D721Med (cell line): ENCODE measurements at places on chromosomes 1 and 21.

DNA sequence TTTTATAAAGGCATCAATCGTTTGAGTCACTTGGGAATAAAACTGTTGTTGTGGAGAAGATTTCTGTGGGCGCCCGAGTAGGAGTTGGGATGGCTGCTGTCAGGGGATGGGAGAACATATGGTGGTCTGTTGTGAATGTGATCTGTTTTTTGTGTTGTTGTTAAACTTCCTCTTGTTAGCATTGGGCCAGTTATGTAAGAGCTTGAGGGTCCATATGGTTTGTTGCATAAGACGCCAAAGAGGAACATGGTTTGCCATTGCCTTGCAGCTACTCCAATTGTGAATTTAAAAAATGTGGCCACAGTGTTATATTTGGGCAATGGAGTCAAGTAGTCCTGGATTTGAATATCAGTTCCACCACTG is 136.1 kb upstream of the JUN start:
- DNase-seq, result no peak

- DNase-seq, result no peak
These were observed 285.6 kb upstream of the B3GALT2 start for GRCh38 chr1:193471981-193472380.

- DNase-seq, result no peak
These were observed 325.3 kb downstream of the PTBP2 start for GRCh38 chr1:97046765-97047420.

- DNase-seq, result no peak
These were observed 357.0 kb upstream of the NCAM2 start for GRCh38 chr21:20641241-20641640.

DNA sequence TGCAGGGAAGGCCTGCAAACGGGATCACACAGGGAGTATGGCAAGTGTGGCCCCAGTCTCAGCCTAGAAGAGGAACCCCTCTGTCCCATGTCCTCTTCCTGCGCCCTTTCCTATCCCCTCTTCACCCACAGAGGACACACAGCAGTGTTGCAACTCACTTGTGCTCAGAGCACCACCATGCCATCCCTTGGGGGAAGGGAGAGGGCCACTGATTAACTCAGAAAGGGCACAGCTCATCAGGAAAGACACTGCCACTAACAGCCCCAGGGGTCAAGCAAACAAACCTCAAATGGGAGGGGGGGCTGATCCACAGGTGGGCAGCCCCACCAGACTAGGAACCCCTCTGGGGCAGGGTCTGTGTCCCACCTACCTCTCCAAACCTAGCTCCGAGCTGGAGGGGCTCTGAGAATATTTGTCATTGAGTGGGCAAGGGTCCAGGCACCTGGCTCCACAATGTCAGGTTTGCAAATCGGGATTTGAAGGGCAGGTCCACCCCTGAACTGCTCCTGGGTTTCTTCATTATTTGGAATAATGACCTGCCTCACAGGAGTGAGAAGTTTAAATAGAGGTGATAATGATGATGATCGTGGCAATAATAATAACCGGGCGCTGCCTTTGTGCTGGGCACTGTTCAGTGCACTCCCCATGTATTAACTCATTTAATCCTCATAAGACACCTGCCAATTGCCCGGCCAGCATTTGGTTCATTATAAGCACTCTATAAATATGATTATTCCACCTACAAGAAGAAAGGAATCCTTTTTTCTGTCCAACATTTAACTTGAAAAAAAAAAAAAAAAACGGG is 1.0 kb downstream of the ALDH4A1 start:
- DNase-seq, result no peak

GRCh38 chr1:151512326-151512725 is 1.1 kb downstream of the CGN start:
- no peak for DNase-seq

GRCh38 chr1:183956559-183957188 is 80.9 kb downstream of the COLGALT2 start:
- no peak for DNase-seq
